ENCODE measurements at places on chromosomes 3 and 15.

DNA sequence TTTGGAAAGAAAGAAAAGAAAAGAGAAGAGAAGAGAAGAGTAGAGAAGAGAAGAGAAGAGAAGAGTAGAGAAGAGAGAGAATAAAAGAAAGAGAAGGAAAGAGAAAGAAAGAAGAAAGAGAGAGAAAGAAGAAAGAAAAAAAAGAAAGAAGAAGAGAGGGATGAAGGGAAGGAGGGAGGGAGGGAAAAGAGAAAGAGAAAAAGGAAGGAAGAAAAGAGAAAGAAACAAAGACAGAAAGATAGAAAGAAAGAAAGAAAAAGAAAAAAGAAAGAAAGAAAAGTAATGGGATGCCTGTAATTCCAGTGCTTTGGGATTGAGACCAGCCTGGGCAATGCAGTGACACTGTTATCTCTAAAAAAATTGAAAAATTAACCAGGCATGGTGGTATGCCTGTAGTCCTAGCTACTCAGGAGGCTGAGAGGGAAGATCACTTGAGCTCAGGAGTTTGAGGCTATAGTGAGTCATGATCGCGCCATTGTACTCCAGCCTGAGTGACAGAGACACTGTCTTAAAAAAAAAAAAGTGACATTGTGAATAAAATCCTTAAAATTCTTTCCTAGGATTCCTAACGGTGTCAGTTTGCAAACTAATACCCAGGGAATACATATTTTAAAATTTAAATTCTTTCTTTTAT, 1.7 kb downstream of the RASL12 start:
- no peak for DNase-seq

- DNase-seq = no peak
Observed at GRCh38 chr3:182315313-182315712, 478.0 kb upstream of the ATP11B start.

GRCh38 chr15:32951736-32952464, 234.1 kb downstream of the GREM1 start:
- DNase-seq = no peak

DNA sequence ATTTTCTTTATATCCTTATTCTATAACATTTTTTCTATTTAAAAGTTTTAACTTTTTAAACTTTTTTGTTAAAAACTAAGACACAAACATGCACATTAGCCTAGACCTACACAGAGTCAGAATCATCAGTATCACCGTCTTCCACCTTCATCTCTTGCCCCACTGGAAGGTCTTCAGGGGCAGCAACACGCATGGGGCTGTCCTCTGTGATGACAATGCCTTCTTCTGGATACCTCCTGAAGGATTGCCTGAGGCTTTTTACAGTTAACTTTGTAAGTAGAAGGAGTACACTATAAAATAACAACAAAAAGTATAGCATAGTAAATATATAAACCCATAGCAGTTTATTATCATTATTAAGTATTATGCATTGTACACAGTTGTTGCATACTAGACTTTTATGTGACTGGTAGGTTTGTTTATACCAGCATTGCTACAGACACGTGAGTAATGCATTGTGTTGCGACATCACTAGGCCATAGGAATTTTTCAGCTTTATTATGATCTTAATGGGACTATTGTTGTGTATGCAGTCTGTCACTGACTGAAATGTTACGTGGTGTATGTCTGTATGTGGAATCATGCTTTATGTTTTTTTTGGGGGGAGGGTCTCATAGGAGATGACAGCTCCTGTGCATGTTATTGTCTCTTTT, 18.2 kb downstream of the ATP1B3 start:
- DNase-seq = no peak

- DNase-seq = no peak
Observed at GRCh38 chr3:82002986-82003642, 241.7 kb upstream of the GBE1 start.

GRCh38 chr3:15633766-15634598, 32.4 kb downstream of the BTD start:
- DNase-seq = no peak

GRCh38 chr15:87722941-87723691, 533.4 kb downstream of the NTRK3 start:
- no peak for DNase-seq

- DNase-seq = no peak
Observed at GRCh38 chr15:93270937-93271467, 182.0 kb upstream of the RGMA start.

- no peak for DNase-seq
Observed at GRCh38 chr3:134334231-134334900, 39.9 kb downstream of the AMOTL2 start.

GRCh38 chr3:110016235-110016815, 679.0 kb upstream of the DPPA4 start:
- no peak for DNase-seq

- DNase-seq = no peak
Observed at GRCh38 chr3:88114878-88115549, 34.7 kb upstream of the C3orf38 start.

DNA sequence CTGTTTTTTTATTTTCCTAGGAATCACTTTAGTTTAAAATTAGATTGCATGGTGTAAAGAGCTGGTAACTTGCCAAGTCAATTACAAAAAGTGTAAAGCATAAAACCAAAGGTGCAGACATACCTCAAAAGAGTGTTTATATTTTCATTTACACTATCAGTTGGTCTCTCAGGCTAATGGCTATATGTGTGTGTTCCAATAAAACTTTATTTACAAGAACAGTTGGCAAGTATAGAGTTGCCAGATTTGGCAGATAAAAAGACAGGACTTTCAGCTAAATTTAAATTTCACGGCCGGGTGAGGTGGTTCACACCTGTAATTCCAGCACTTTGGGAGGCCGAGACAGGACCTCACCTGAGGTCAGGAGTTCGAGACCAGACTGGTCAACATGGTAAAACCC, 41.1 kb downstream of the HOMER2 start:
- DNase-seq = no peak

DNA sequence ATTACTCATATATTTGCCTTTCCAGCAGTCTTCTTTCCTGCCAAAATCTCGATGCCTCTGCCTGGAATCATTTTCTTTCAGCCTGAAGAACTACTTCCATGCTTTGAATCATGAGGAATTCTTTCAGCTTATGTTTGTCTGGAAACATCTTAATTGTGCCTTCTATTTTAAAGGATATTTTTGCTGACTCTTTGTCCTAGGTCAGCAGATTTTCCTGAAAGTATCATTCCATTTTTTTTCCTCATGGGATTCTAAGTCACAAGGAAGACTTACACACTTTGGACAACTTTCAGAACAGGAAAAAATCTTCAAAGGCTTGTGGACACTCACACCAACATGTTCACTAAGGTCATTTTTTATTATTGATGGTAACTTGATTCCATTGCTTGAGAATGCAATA, 10.1 kb downstream of the PRR23E start:
- DNase-seq = no peak

DNA sequence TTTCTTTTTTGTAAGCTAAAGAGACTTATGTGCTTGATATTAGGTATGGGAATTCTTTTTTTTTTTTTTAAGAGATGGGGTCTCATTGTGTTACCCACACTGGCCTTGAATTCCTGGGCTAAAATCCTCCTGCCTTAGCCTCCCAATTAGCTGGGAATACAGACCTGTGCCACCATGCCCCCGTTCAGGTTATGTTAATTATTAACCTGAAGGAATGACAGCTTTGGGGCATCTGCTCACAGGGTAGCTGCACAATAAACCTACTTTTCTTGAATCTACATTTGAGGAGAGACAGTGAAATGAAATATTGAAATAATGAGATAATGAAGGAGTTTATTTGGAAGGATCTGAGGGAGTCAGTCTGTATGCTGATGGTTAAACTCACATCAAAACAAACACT, 158.2 kb upstream of the FAM3D start:
- DNase-seq = no peak

GRCh38 chr3:32423534-32423933, 31.9 kb downstream of the CMTM7 start:
- no peak for DNase-seq

DNA sequence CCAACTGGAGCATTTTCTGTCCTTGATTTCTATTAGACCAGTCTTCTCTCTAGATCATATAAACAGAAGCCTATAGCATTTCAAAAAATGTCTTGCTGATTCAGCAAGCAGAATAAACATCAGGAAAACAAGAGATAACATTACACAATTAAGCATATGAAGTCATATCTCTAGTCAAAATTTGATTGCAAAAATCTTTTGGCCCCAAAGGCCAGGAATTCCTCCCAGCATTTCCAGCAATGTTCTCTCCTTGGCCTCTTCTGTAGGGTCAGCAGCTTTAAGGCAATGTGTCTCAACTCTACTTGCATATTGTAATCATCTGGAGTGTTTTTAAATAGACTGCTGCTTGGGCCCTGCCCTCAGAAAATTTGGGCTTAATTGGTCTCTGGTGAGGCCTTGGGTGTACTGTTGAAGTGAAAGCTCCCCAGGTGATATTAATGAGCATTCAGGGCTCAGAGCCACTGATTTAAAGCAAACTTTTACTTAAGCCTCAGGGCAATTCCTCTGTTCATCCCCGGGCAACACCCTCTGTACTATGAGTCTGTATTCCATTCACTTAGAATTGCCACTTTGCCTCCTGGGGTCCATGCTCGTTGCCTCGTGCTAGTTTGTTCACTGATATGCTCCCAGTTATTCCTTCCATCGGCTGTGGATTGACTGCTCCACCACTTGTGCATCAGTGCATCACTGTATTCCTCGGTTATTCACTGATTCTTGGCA, 1072.6 kb downstream of the ROBO2 start:
- no peak for DNase-seq

- no peak for DNase-seq
Observed at GRCh38 chr3:62574266-62574898, 201.0 kb upstream of the FEZF2 start.

GRCh38 chr15:73389539-73389938, 20.8 kb upstream of the HCN4 start:
- DNase-seq = no peak

DNA sequence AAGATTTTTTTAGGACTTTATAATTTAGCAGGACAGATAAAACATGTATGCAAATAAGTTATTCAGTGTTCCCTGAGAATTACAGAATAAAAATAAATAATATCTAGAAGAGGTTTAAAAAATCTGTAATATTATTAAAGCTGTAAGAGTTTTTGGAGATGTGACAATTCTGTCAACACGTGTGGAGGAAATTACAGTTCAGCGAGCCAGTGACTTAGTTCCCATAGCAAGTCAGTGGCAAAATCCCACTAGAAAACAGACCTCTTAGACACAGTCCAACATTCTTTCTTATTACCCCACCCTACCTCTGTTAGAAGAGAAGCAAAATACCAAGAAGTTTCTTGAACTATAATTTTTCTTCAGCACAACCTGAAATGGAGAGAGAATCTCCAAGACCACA, 16.2 kb upstream of the DENND6A start:
- DNase-seq = no peak

GRCh38 chr15:74792227-74793016, 10.5 kb downstream of the CSK start:
- DNase-seq = no peak

DNA sequence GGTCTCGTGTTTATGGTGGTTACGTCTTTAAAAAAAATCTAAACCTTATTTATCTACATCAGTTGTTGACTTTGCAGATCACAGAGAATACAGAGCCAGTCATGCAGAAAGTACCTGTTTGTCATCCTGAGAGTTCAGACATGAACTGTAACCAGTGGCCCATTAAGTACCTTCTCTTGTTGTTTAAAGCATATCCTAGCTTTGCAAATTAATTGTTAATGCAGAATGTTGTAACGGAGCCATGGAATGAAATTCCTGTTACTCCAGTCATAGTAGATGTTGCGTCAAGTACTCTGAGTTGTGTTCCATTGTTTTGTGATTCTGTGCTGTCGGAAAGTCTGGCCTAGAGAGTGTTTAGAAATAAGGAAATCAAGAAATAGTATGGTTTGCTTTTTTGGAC, 205.2 kb downstream of the RBMS3 start:
- DNase-seq = no peak

- DNase-seq = no peak
Observed at GRCh38 chr3:112078125-112079083, 7.8 kb upstream of the C3orf52 start.

- no peak for DNase-seq
Observed at GRCh38 chr3:184508938-184509337, 52.6 kb upstream of the EPHB3 start.
